ENCODE measurements at places on chromosomes 5 and 9.
A peak's percentile ranks its signal among the peaks of the same experiment; 100 is the strongest.

GRCh38 chr5:55104036-55104772, 1.8 kb downstream of the GZMA start:
- peak; percentile 20 for DNase-seq

DNA sequence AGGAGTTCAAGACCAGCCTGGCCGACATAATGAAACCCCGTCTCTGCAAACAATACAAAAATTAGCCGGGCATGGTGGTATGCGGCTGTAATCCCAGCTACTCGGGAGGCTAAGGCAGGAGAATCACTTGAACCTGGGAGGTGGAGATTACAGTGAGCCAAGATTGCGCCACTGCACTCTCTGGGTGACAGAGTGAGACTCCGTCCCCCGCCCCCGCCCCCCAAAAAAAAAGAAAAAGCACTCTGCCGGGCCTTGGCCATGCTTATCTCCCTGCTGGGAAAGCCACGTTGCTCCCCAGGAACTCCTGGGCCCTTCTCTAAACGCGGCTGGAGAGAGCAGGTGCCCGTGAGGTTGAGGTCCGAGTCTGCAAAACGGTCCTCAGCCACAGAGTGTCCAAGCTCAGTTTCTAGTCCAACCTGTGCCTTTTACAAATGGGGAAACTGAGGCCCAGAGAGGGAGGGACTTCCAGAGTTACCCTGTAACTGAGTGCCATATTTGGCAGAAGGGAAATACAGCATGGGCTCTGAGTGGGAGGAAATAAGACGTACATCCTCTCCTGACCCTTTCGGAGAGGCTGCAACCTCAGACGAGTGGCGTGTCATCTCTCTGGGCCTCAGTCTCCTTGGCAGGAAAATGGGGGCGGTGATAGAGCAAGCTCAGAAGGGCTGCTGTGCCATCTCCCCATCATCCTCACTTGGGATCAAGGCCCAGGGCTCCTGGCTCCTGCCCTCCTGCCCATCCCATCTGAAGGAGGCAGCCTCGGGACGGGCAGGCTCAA, 6.6 kb upstream of the PHYHD1 start:
- DNase-seq, result no peak

DNA sequence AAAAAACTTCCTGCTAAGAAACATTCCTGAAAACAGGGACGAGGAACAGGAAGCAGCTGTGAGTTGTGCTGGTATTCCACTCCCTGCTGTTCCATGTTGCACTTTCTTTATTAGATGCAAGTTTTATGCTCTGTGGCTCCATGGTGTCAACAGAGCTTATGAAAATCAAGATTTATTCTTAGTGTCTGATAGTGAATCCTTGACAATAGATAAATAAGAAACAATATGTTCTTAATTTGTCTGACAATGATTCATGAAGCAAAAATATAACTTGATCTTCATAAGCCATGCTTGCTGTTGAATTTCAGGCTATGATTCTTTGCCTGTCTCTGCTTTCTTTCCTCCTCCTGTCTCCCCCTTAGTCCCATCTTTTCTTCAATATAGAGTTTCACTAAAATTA, 119.6 kb downstream of the DROSHA start:
- DNase-seq, result no peak

GRCh38 chr5:125236981-125237380, 490.5 kb upstream of the ZNF608 start:
- no peak for DNase-seq

- DNase-seq, result peak; percentile 62
These were observed 12.7 kb upstream of the CCL27 start for GRCh38 chr9:34675048-34675714.

GRCh38 chr9:88826181-88826580, 165.1 kb upstream of the S1PR3 start:
- DNase-seq, result no peak

DNA sequence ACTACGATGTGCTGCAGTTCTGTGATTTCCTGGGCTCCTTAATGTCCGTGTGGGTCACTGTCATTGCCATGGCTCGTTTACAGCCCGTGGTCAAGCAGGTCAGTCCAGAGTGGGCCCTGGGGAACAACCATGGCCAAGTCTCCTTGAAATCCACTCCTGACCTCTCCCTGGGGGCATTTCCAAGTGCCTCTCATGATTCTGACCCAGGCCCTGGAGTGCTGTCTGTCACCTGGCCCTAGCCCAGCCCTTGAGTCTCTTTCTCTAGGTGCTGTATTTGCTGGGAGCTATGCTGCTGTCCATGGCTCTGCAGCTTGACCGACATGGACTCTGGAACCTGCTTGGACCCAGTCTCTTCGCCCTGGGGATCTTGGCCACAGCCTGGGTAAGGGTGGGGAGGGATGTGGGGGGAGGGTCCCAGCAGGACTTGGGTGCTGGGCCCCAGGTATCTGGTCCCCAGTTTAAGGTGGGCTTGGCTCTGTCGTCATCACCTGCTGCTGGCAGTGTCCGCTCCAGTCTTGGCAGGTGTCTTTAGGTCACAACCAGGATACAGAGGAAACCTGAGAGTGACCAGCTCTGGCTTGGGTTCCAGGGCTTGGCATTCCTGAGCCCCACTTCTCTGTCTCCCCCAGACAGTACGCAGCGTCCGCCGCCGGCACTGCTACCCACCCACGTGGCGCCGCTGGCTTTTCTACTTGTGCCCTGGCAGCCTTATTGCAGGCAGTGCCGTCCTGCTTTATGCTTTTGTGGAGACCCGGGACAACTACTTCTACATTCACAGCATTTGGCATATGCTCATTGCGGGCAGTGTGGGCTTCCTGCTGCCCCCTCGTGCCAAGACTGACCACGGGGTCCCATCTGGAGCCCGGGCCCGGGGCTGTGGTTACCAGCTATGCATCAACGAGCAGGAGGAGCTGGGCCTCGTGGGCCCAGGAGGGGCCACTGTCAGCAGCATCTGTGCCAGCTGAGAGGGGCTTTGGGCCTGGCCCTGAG, 17.0 kb downstream of the OR13J1 start:
- no peak for DNase-seq

DNA sequence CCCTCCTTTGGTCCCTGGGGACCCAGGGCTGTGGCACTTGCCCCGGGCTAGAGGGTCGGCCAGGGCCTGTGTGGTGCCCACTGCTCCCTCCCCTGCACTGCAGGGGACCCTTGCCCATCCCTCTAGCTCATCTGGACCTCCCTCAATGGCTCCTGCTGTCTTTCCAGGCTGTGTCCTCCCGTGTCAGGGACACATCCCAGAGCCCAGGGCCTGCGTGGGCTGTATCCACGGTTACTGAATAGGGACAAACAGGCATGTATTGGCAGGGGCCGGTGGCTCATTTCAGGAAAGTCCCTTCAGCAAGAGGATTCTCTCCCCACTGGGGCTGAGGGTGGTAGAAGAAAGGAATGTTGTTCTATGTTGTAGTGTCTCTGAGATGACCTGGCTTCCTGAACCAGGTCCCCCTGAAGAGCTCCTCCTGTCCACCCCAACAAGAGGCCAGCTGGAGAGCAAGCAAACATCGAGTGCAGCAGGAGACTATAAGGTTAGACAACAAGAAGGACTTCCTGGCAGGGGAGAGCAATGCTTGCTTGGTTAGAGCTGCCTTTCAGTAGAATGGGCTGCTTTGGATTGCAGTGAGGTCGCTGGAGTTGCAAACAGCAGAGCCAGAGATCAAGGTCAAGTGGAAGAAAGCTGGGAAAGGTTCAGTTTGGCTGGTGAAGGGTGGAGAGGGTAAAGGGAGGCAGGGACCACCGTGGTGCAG, 1.0 kb upstream of the CRB2 start:
- no peak for DNase-seq

DNA sequence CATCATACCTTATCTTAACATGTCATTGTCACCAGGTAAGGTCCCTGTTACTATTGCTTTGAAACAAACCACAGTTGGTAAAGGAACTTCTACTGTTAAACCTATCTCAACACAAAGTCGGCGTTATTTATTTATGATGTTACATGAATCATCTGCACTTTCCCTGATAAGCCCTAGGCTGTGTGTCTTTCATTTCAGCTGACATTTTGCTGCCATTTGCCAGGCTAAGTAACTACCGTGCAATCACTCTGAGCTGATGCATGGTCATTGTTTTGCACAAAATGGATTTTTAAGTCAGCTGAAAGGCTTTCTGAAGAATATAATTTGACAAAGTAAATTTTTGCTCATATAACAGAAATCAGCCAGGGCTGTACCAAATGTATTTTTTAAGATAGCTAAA, 546.5 kb downstream of the ZNF608 start:
- no peak for DNase-seq

- no peak for DNase-seq
These were observed 103.3 kb downstream of the C5orf15 start for GRCh38 chr5:133865113-133865512.

DNA sequence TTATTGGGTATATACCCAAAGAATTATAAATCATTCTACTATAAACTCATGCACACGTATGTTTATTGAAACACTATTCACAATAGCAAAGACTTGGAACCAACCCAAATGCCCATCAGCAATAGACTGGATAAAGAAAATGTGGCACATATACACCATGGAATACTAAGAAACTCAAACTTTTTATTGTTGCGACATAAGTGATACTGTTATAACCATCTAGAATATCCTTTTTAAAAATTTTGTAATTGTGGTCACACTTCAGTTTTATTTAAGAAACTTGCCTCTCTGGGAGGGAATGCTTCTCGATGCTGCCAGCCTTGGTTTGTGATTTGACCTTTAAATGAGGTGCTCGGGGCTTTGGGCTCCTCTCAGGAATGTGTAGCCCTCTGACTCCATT, 200.9 kb upstream of the OTULINL start:
- DNase-seq, result no peak

GRCh38 chr9:113488071-113488470, 24.5 kb downstream of the RGS3 start:
- no peak for DNase-seq

DNA sequence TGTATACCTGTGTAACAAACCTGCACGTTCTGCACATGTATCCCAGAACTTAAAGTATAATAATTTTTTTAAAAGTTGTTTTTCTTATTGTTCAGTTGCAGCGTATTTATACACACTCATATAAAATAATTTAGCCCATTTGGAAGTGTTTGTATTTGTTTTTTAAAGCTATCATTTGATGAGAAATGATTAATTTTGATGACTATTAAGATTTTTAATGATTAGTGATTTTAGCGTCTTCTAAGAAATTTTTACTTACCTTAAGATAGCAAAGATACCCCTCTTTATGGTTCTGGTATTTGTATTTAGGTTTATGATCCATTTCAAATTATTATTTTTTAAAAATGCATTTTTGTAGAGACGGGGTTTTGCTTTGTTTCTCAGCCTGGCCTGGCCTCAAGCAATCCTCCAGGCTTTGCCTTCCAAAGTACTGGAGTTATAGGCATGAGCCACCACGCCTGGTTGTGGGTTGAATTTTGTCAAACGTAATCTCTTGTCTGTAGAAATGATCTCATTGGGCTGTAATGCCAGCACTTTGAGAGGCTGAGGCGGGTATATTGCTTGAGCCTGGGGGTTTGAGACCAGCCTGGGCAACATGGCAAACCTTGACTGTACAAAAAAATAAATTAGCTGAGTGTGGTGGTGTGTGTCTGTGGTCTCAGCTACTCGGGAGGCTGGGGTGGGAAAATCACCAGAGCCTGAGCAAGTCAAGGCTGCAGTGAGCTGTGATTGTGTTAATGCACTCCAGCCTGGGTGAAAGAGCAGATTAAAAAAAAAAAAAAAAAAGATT, 26.9 kb downstream of the CSNK1G3 start:
- DNase-seq, result no peak

DNA sequence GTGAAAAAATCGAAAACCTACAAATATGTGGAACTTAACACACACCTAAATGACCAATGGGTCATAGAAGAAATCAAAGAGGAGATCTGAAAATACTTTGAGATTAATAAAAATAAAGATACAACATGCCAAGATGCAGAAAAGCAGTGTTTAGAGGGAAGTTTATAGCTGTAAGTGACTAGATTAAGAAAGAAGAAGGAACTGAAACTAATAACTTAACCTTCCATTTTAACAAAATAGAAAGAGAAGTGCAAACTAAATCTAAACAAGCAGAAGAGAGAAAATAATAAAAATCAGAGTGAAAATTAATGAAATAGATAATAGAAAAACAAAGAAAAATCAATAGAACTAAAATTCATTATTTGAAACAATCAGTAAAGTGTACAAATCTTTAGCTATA, 103.0 kb upstream of the MAMDC2 start:
- no peak for DNase-seq

GRCh38 chr9:121990600-121991306, 102.4 kb downstream of the TTLL11 start:
- no peak for DNase-seq

DNA sequence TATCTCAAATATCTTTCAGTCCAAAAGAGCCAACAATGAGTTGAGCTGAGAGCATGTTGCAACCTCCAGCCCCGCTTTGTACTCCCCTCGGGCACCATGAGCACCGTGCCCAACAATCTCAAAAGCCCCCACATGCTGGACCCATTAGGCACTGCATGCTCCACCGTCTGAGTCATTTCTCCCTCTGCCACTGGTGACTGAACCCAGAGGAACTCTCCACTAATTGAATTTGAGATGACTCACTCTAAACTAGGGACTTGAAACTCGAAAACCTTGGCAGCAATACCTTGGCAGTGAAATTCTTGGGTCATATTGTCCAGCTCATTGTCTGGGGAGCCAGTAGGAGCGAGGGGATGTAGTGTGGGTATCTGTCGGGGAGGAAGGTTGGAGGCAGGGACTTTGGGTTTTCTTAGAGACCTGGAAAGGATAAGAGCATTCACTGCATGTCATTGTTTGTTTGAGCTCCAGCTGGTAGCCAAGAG, 49.9 kb upstream of the SLIT3 start:
- peak; percentile 100 for DNase-seq

GRCh38 chr5:135467871-135468485, 15.8 kb upstream of the TIFAB start:
- DNase-seq, result no peak

DNA sequence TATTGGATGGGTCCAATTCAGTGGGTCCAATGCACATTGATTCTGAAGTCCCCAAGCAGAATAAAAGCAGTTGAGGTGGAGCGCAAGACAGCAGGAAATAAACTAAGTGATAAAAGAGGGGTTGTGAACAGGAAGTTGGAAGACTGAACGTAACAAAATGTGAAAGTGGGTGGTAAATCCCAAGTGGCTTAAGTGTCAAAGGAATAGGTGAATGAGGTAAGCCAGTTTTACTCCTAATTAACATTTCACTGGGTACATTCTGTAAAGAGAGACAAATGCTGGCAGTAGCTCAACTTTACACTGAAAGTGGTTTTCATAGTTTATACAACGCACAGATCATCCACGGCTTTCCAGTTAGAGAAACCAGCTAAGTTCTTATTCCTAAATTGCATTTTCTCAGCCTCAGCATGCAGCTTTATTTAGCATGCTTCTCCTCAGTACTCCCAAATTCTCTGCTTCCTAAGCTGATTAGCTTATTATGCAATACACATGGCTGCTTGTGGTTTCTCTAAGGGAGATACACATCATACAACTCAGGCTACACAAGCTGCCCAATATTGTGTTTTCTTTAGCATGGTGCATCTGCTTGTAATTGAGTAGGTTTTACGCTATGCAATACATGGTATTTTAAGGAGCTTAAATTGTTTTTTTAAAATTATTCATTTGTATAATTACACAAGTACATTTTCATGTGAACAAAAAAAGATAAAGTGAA, 34.2 kb upstream of the HSD17B4 start:
- DNase-seq, result peak; percentile 80
